ENCODE measurements at places on chromosomes 7 and 10.

DNA sequence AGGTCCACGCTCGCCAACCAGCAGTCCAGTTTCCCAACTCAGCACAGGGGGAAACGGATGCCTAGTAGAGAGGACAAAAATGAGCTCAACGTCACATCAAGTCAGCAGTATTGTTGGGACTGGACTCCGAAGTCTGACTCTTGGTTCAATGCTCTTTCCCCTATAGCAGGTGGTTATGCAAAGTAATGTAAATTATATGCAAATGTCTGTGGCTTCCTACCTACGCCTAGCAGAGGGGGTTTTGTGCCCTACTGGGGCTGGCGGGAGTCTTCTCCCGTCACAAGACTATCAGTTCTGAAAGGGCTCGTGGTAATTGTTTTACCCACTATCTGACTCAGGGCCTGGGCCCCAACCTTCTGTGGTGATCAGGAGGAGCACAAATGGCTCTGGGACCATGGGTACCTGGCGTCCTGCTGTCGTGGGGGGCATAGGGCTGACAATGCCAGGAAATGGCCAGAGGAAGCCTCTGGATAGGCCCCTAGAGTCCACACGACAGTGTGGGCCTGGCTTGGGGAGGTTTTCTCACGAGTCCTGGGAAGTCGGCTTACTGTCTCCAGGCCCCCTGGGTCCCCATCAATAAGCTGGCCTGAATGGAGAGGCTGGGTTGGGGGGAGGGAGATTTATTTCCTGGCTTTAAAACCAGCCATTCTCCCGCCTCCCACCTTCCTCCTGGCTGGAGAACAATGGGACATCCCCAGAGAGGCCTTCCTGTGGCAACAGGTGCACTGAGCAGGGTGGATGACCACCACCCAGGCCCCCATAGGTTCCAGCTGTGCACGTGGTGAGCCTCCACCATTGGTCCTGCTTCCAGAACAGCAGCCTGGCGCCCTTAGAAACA is 41.8 kb downstream of the UNC5B start:
- no peak for DNase-seq

DNA sequence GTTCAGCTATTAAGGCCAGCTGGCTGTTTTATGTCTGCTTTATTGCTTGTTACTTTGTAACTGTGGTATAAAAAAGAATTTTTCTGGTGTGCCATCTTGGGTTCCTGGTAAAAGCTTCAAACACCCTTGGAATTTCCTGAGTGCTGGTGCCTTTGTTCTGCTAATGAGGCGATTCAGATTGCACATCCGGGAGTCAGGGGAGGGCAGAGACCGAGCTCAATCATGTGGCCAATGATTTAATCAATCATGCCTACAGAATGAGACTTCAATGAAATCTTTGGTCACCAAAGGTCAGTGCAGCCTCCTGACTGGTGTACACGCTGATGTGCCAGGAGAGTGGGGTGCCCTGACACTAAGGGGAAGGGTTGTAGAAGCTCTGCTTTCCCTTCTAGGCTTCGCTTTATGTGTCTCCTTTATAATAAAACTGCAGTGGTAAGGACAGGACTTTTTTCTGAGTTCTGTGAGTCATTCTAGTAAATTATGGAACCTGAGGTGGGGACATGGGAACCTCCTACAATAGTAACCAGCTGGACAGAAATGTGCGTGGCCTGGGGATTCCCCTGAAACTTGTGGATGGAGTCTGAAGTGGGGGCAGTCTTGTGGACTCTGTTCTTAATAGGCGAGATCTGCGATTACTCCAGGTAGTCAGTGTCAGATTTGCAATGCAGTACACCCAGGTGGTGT is 69.4 kb upstream of the OGDHL start:
- DNase-seq = peak; percentile 45

GRCh38 chr7:121278120-121279021 is 50.4 kb upstream of the WNT16 start:
- DNase-seq = peak; percentile 76

DNA sequence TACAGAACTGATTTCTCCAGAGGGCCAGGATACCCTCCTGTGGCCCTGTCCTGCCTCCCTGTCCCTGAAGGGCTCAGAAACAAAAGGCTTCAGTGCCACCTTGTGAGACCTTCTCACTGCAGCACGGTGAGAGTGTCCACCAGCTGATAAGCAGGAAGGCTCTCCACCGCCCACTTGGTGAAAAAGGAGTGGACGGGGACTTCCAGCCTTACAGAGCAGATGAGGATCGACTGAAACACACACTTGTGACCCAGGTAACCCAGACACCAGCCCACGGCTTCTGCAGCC is 330.1 kb downstream of the GRID1 start:
- DNase-seq = no peak

- no peak for DNase-seq
Observed at GRCh38 chr7:155458111-155458877, at the start of gene EN2. Gene EN2 (plus strand): TSS chr7:155458129. CDS start chr7:155458378, 249 bp downstream.

DNA sequence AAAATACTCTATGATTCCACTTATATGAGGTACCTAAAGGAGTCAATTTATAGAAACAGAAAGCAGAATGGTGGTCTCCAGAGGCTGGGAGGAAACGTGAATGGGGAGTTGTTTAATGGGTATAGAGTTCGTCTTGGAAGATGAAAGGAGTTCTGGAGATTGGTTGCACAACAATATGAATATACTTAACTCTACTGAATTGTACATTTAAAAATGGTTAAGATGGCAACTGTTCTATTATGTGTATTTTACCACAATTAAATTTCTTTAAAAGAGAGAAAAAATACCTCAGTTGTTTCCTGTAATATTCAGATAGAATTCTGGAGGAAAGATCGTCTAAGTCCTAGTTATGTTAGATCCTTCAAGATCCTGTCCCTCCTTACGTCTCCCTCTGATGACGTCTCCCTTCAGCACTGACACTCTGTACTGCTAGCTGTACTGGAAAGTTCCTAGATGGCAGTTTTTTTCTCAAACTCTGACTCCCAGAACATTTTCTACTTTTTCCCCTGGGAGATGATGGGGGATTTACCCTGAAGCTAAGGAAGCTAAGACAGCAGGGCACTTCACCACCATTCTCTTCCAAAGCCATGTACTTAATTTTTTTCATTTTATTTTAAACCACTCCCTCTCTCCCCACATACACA is 53.2 kb upstream of the CAV2 start:
- DNase-seq = no peak

DNA sequence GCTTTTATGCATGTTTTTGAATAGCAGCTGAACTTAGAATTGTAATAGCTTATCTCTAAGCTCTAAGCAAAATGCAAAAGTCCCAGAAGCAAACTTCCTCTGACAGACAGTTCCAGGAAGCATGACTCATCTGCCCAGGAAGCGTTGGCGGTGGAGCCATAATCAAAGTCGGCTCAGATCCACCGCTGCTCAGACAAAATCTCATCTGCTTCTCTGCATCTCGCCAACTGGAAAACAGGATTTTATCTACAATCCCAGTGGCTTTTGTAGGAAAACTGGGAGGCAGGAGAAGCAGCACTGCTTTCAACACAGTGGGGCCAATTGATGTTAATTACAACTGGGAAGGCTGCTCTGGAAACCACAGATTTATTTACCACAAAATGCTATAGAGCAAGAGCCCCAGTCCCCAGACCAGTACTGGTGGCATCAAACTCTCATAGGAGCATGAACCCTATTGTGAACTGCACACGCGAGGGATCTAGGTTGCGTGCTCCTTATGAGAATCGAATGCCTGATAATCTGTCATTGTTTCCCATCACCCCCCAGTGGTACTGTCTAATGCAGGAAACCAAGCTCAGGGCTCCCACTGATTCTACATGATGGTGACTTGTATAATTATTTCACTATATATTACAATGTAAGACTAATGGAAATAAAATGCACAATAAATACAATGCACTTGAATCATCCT is 99.9 kb downstream of the CUBN start:
- DNase-seq = peak; percentile 84

GRCh38 chr10:4242561-4243035 is 457.6 kb upstream of the KLF6 start:
- DNase-seq = peak; percentile 96

DNA sequence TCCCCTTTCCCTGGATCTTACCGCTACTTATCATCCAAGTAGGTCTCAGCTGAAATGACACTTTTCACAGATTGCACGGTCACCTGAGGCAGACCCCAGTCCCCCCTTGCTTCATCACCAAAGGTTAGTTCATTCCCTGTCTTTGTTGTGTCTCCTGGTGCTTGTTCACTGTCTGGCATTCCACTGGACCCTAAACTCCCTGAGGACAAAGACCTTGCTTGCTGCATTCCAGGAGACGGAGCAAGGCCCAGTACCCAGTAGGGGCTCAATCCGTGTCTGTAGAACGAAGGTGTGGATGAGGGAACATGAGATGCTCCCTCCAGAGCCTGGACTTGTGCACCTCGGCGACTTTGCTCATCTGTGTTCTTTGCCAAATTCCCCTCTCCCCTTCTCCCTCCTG is 160.0 kb downstream of the RAB11FIP2 start:
- no peak for DNase-seq

DNA sequence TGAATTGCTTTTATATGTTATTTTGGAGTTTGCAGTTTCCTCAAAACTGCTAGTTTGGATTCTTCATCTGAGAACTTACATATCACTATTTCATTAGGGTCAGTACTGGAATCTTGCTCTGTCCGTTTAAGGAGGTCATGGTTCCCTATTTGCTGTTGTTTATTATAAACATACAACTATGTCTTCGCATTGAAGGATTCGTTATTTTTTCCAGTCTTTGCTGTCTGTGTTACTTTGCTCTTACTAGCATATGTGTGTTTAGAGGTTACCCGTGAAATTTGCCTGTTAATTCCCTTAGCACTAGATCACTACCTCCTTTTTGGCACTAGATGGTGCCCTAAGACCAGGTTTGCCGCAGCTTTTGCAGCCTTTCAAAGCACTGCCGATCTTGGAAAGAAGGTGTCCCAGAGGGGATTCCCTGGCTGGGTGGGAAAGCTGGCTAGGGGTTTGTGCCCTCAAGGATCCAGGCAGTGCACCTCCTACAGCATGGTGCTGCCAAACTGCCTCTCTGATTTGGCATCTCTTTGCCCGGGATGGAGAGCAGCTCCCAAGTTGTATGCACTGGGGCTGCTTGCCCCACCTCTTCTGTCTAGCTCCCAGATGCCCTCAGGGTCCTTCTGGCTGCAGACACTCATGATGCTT is 103.1 kb upstream of the APBB1IP start:
- DNase-seq = peak; percentile 41

DNA sequence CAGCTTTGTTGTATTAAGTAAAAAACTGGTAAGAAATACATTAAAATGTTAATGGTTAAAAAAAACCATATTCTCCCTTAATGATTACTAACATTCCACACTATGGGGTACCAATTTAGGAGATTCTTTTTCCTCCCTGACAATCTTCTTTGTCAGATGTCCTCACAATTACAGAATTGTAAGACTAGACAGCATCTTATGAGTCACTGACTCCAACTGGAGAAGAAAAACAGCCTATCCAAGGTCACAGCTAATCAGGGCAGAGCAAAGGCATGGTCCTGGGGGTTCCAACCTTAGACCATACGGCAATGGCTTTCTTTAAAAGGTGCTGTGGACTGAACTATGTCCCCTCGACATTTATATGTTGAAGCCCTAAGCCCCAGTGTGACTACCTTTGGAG is 127.6 kb downstream of the DLG5 start:
- DNase-seq = peak; percentile 18

DNA sequence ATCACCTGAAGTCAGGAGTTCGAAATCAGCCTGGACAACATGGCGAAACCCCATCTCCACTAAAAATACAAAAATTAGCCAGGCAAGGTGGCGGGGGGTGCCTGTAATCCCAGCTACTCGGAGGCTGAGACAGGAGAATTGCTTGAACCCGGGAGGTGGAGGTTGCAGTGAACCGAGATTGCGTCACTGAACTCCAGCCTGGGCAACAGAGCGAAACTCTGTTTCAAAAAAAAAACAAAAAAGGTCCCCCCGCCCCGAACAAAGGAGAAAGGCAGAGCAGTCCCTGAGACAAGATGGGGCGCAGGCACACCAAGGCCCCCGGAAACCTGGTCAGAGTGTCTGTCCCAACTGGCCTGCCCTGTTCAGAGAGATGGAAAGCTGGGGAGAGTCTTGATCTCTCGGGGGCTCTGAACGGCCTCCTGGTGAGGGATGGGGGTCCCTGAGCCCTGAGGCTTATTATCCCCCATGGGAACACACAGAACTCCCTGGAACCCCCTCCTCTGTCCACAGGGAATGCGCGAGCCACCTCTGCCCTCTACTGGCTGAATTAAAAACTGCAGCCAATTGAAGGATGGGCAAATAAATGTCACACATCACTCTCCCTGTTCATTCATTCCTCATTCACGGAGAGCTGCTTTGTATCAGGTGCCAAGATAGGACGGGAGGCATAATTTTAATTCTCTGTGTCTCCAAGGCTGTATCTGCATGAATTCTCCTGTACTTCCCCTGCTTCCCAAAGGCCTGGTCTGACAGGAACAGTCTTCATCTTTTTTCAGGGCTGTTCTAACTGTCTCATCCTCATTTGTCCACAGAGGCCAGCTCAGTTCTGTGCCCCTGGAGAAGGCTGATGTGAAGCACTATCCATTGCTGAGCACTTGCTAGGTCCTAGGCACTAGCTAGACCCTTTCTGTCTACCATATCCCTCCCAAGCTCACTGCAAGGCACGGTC is 28.9 kb downstream of the MAT1A start:
- peak; percentile 11 for DNase-seq

- no peak for DNase-seq
Observed at GRCh38 chr7:41582116-41582515, 120.8 kb downstream of the INHBA start.

DNA sequence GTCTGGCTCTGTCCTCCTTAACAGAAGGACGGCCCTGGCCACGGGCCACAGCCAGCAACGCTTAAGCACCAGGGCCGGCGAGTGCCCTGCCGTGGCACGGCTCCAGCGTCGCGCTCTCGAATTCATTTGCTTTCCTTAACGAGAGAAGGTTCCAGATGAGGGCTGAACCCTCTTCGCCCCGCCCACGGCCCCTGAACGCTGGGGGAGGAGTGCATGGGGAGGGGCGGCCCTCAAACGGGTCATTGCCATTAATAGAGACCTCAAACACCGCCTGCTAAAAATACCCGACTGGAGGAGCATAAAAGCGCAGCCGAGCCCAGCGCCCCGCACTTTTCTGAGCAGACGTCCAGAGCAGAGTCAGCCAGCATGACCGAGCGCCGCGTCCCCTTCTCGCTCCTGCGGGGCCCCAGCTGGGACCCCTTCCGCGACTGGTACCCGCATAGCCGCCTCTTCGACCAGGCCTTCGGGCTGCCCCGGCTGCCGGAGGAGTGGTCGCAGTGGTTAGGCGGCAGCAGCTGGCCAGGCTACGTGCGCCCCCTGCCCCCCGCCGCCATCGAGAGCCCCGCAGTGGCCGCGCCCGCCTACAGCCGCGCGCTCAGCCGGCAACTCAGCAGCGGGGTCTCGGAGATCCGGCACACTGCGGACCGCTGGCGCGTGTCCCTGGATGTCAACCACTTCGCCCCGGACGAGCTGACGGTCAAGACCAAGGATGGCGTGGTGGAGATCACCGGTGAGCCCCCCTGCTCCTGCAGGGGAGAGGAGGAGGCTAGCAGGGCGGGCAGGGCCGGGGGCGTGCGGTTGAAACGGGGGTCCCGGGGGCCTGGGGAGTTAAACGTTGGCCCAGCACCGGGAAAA is at the start of gene HSPB1:
TSS of gene HSPB1 (plus strand) at position 327 of the 855 bp plus-strand sequence. CDS start at position 367, 40 bp downstream.
- peak; percentile 92 for DNase-seq

GRCh38 chr7:128705891-128706333 is 33.2 kb upstream of the CALU start:
- peak; percentile 30 for DNase-seq

Data from fibroblast of upper back skin (primary cell).